ENCODE measurements at places on chromosomes 3 and 15.

- no peak for DNase-seq
These were observed 470.6 kb upstream of the BCHE start for GRCh38 chr3:166307756-166308350.

GRCh38 chr15:100330221-100330620, 11.6 kb downstream of the ADAMTS17 start:
- DNase-seq = no peak

- peak; percentile 14 for DNase-seq
These were observed 284.9 kb downstream of the UACA start for GRCh38 chr15:70478251-70478990.

DNA sequence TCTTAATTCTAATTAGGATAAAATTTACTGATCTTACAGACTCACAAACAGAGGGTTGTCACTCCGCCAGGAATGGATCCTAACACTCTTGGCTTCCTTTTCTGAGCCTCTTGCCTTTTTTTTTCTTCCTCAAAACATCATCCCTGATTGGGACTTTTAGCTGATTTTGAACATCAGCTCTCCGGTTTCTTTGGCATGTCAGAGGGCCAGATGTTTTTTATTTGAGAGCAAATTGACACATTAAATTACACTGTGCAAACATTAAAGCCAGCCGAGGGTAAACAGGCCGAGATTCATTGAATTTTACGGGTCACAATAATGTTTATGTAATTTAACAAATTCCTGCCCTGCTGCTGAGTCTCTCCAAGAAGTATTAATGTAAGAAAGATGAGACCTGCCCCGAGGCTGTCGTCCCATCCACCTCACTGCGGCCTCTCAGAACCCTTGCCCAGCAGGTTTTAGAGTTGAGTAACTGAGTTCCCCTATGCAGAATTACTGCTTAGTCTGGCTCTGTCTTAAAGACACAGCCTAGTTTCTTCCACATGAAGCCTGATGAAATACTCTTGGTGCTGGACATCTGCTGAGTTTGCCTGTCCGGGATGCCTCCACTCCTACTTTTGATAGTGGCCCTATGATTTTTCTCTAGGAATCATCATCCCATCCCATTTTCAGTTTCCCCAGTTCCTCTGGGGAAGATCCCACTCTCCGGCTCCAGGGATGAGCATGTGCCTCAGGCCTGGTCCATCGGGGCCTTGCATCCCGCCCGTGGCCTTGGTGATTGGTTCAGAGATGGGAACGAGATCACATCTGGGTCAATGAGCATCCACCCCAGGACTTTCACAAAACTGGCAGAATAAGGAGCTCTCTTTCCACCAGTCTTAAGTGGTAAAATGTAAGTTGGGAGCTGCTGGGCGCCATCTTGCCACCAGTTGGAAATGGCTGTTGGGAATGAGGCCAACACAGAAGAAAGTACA, 226.6 kb upstream of the TLE3 start:
- DNase-seq = no peak

GRCh38 chr3:115228266-115228665, 81.2 kb upstream of the ZBTB20 start:
- no peak for DNase-seq

DNA sequence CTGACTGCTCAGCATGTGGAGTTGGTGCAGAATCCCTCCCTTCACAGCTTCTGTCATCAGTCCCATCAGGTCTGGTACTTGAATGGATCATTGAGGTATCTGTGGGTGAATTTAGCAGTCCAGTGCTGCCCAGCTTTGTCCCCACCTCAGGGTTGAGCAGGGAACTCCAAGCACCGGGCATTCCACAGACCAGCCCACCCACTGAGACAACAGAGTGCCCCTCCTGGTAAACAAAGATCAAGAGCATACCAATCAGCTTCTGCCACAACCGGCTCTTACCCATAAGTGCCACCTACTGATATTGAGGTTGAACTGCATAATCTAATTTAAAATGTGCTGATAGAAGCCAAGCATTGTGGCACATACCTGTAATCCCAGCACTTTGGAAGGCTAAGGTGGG, 57.1 kb upstream of the FXR1 start:
- no peak for DNase-seq

Measured in anterior cingulate cortex (tissue), 58 donors.